ENCODE measurements at places on chromosomes 12 and 14. TPM values are rescaled to one million over a fixed set of nuclear protein-coding genes. Genes with fewer than 3 reads are reported as not detected.

The PRH2 gene
- not detected for total RNA-seq

The IL22 gene
- total RNA-seq: not detected

The CLEC7A gene
- not detected for total RNA-seq

The MAX gene
- 32.6 TPM for total RNA-seq

The BDKRB2 gene
- total RNA-seq: 0.49 TPM

The TAS2R19 gene
- total RNA-seq: 1.8 TPM

The KRT2 gene
- not detected for total RNA-seq

The RNF212B gene
- not detected for total RNA-seq

The B4GALNT1 gene
- 0.32 TPM for total RNA-seq

Data from cardiac muscle cell (in vitro differentiated cells and primary cell).